ENCODE measurements at places on chromosomes 4 and X. TPM values are rescaled to one million over a fixed set of nuclear protein-coding genes. Genes with fewer than 3 reads are reported as not detected.

- DNase-seq = no peak
These were observed 26.3 kb downstream of the DCLK2 start for GRCh38 chr4:150104404-150105027.

DNA sequence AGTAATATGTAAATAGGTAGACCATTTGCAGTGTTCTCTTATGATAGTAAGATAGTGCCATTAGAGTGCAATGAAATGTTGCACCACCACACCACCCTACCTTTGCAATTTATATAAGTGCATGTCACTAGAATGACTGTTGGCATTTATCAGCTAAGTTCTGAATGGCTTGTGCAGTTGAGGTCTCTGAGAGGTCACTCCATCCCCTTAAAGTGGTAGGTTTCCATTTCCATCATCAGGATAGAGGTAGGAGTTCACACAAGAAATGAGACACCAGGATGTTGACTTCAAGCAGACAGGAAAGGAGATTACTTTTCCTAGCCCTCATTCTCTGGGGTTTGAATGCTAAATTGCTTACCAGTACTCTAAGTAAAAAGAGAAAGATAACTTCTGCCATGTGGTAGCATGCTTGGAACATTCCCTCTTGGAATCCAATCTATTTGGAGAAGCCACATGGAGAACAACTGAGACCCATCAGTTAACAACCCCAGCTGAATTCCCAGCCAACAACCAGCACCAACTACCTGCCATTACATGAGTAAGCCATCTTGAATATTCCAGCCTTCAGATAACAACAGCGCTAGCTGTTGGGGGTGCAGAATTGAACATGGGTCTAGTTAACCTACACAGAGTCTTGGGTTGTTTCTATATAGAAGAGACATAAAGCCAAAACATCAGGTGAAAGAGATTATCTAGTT lies 6.7 kb upstream of the LRBA start:
- no peak for DNase-seq

- no peak for DNase-seq
These were observed 969.5 kb downstream of the PCDH18 start for GRCh38 chr4:136562834-136563233.

Gene HNRNPDL
- total RNA-seq = 263 TPM
